SK-N-SH (cell line): ENCODE measurements at places on chromosomes 1 and 21.

DNA sequence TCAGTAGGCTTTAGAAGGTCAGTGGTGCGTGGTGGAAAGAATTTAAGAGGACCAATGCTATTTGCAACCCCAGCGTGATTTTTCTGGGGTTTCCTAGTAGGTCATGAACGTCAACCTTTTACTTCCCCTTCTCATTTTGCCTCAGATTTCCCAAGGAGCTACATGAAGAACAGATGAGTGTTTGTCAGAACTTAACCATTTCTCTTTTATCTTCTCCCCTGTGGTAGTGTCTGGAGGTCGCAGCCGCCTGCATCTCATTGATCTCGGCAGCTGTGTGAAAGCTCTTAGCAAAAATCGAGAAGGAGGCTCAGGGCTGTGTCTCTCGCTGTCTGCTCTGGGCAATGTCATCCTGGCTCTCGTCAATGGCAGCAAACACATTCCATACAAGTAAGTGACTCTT is 491.1 kb downstream of the KIF26B start:
- H3K4me3 ChIP-seq: no peak overlapping the region
- peak overlapping the region; percentile 17; the same call in 1 of the 2 replicates for H3K27ac ChIP-seq
- peaks cover 10% of the 10 kb centered on the region for H3K36me3 ChIP-seq
- DNase-seq: no peak
- no peaks in the 10 kb centered on the region for H3K4me1 ChIP-seq

DNA sequence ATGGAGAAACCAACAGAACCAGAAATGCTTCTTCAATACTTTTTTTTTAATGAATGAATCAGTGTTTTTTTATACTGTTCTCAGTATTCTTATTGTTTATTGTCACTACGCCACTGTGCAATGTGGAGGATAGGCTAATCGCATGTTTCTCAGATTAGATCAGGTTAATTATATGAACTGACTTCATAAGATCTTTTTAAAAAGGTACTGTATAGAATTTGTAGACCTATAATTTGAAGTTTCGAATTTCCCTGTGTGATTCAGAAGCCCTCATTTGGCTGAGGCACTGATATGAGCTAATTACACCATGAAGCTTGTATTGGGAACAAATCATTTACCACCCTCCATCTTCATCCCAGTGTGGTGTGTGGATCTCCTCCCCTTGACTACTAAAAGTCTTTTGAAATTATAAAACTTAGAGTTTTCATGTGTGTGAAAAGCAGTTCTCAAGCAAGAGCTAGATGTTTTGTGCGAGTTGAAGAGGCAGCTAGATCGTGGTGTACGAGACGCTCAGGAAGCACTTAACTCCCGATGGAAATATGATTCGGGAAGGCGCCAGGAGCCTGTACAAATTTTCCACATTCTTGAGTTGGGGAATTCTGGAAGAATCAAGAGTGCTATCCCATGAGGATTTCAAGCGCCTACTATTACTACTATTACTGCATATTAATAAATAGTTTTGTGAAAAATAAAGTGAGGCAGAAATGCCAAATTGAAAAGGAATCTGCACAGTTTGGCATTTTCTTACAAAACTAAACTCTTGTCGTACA is 52.1 kb upstream of the KCNE2 start:
- H3K4me3 ChIP-seq: no peak overlapping the region
- no peaks in the 10 kb centered on the region for H3K36me3 ChIP-seq
- H3K27ac ChIP-seq: no peak overlapping the region

DNA sequence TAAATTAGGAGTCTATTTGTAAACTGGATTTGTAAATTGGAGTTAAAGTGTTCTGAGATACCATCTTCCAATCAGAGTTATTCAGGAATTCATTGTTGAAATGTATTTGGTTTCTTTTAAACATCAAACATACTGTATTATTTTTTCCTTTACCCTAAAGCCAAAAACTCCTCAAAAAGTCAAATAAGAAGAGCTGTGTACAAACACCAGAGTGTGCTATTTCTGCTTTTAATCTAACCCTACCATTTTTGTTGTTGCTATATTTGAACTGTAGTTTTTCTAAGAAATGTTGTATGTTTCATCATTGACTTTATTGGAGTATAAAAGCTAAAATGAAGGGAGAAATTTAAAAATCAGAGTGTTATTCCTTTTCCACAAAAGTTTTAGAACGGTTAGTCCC is 35.8 kb downstream of the SLC30A7 start:
- H3K36me3 ChIP-seq: peaks cover 46% of the 10 kb centered on the region
- DNase-seq: no peak
- H3K27ac ChIP-seq: no peak overlapping the region
- H3K27me3 ChIP-seq: no peaks in the 10 kb centered on the region

- no peak for DNase-seq
- H3K27me3 ChIP-seq: no peaks in the 10 kb centered on the region
- H3K27ac ChIP-seq: no peak overlapping the region
- no peaks in the 10 kb centered on the region for H3K4me1 ChIP-seq
- no peaks in the 10 kb centered on the region for H3K36me3 ChIP-seq
Observed at GRCh38 chr1:70856201-70856600, 191.4 kb downstream of the PTGER3 start.

- no peak for DNase-seq
- no peak overlapping the region for H3K27ac ChIP-seq
Observed at GRCh38 chr1:119815928-119816327, 4.7 kb upstream of the REG4 start.
